ENCODE measurements at places on chromosomes 4 and X. TPM values are rescaled to one million over a fixed set of nuclear protein-coding genes. Genes with fewer than 3 reads are reported as not detected.

Gene IL15
- total RNA-seq, result 1.6 TPM

Gene HELT
- total RNA-seq, result 1.6 TPM

Gene GC
- not detected for total RNA-seq

Gene RBM46
- total RNA-seq, result 0.69 TPM

Gene SLIT2
- total RNA-seq, result 36.7 TPM

Gene GPAT3
- total RNA-seq, result 1.2 TPM

Gene RASSF6
- 0.23 TPM for total RNA-seq

Gene CPLX1
- 3.5 TPM for total RNA-seq

Gene PLXNB3
- 4.6 TPM for total RNA-seq

Gene OTUD5
- 29.3 TPM for total RNA-seq

Gene DCHS2
- total RNA-seq, result 28.6 TPM

Gene CENPVL3
- total RNA-seq, result 10.4 TPM

Gene PPP2R2C
- total RNA-seq, result 111 TPM

Gene GASK1B
- total RNA-seq, result 44.8 TPM

Gene EVC
- 3.0 TPM for total RNA-seq

Gene IL2RG
- not detected for total RNA-seq

Gene P2RY4
- not detected for total RNA-seq

Gene GUCY1B1
- total RNA-seq, result 115 TPM

Gene C4orf51
- not detected for total RNA-seq

Gene RTL5
- total RNA-seq, result 9.2 TPM

Data from diencephalon (tissue), 1 donor.